CD4-positive, alpha-beta T cell treated with Interleukin-2 at 100 ng/mL for 4 hours (primary cell): ENCODE measurements at places on chromosomes 5 and 9.

DNA sequence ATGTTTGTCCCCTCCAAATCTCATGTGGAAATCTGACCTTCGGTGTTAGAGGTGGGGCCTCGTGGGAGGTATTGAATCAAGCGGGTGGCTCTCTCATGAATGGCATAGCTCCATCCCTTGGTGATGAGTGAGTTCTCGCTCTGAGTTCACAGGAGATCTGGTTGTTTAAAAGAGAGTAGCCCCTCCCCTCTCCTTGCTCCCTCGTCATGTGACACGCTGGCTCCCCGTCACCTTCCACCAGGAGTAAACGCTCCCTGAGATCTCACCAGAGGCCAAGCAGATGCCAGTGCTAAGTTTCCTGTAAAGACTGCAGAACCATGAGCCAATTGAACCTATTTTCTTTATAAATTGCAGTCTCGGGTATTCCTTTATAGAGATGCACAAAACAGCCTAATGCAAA lies 74.5 kb downstream of the RASEF start:
- no peak for DNase-seq

DNA sequence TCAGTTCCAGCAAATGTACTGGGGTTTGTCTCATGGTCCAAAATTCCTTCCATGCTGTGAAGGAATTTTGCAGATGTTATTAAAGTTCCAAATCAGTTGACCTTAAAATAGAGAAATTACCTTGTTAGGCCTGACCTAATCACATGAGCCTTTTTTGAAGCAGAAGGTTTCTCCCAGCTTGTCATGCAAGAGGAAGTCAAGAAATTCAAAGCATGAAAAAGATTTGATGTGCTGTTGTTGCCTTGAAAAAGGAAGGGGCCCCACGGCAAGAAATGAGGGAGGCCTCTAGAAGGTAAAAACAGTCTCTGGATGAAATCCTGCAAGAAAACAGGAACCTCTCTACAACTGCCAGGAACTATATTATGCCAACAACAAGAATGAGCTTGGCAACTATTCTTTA lies 24.2 kb upstream of the HAPLN1 start:
- DNase-seq, result no peak

DNA sequence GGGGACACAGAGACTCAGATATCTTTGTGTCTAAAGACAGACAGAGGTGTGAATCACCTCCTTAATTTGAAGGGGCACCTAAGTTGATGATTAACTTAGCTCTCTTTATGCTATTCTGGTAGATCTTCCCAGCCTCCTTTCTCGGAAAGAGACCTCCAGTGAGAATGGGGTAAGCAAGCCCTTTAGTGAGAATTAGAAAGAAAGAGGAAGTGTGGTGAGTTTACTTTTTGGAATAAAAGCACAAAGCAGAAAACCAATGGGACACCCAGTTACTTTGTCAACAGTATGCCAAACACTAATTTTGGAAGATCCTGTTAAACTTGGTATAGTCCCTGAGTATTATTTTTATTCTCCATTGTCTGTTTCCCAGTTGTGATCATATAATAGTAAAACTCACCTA lies 302.8 kb upstream of the RASA1 start:
- DNase-seq, result no peak

DNA sequence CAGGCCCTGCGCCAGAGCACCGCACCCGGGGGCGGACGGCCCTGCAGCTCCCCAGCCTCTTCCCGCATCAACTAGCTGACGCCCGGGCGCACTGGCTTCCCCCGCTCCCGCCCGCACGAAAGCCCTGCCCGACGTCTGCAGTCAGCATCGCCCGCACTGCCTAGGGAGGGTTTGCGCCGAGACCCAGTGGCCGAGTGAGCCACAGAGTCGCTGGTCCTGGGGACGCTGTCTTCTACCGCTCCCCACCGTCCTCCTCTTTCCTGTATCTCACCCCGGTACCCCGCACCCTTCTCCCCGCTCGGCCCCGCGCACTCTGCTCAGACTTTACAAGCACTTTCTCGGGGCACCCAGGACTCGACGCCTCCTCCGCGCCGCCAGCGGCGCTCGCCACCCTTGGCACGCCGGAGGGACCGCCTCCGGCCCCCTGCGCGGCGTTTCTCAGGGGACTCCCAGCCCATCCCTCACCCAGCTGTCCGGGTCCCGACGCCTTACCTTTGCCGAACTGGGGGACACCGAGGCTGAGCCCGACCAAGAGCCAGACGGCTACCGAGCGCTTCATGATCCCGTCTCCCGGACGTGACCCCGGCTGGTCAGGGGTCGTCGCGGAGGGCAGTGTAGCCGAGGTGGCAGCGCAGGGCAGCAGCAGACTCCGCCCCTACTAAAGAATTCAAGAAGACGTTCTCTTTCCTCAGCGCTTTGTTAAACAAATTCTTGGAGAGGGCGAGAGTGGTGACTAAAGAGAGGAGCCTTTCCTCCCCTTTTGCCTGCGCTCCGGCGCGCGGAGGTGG lies 670 bp downstream of the EDIL3 start:
- no peak for DNase-seq

DNA sequence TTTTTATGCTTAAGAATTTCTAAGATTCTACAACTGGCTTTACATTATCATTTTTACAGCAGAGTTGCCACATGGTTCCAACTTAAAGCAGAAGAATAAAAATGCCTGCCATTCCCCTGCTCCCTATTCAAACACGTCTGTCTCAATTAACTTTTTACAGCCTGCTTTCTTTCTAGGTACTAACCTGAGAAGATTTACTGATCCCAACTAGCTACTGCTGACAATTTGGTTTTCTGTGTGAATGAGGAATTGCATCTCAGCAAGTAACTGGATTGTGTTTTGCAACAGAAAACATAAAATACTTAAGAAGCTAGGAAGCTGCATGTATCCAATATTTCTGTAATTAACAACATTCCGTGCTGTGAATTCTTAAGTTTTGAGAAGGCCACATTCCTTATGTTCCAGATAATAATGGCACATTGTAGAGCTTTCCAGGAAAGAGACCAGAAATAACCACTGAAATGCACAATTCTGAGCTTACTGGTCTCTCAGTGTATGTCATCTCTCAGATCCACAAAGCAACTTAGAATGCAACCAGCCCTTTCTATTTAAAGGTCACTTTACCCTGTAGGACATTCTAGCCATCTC lies 306.8 kb upstream of the NMUR2 start:
- no peak for DNase-seq

DNA sequence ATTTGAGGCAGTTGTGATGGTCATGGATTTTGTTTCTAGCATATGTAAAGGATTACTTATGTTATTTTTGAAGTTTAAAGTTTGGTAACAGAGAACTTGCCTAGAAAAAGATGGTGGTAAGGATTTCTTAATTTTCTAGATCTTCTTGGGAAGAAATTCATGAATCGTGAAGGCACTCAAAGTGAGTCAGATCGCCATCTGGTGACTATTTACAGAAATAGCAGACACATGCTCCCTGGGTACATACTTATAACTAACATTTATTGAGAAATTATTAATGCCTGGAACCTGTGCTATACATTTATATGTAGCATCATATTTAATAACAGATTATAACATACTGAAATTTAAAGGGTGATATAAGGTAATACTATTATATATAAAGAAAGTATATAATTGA lies 299.7 kb downstream of the IZUMO3 start:
- DNase-seq, result no peak

- no peak for DNase-seq
These were observed 72.6 kb upstream of the PUM3 start for GRCh38 chr9:2916382-2916985.

GRCh38 chr9:98811051-98811650 lies 3.7 kb downstream of the GALNT12 start:
- no peak for DNase-seq

- DNase-seq, result no peak
These were observed 188.9 kb downstream of the TENT4A start for GRCh38 chr5:6902094-6902493.

DNA sequence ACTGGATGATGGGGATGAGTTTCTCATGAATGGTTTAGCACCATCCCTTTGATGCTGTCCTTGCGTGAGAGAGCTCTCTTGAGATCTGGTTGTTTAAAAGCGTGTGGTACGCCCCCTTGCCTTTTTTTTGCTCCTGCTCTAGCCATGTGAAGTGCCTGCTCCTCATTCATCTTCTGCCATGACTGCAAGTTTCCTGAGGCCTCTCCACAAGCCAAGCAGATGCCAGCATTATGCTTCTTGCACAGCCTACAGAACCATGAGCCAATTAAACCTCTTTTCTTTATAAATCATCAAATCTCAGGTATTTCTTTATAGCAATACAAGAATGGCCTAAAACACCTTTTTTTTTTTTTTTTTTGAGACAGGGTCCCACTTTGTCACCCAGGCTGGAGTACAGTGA lies 32.8 kb downstream of the FNIP1 start:
- no peak for DNase-seq

GRCh38 chr9:134130503-134131375 lies 5.1 kb upstream of the WDR5 start:
- no peak for DNase-seq

GRCh38 chr9:35839926-35840325 lies 10.9 kb downstream of the TMEM8B start:
- no peak for DNase-seq

DNA sequence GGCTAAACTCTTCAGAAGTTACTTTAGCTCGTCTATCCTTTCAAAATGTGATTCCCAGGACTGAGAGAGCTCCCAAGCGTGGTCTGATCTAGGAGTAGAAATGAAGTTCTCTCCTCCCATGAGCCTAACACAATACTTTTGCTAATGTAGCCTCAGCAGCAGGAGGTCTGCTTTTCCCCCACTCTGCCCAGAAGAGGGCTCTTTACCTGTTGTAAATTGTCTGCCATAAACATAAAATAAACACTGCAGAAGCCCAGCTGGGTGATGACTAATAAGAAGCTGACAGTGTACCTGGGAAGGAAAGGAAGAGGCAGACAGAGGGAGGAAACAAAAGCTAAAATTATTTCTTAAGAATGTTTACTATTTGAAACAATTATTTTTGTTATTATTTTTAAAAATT lies 15.4 kb downstream of the SLC36A3 start:
- no peak for DNase-seq

DNA sequence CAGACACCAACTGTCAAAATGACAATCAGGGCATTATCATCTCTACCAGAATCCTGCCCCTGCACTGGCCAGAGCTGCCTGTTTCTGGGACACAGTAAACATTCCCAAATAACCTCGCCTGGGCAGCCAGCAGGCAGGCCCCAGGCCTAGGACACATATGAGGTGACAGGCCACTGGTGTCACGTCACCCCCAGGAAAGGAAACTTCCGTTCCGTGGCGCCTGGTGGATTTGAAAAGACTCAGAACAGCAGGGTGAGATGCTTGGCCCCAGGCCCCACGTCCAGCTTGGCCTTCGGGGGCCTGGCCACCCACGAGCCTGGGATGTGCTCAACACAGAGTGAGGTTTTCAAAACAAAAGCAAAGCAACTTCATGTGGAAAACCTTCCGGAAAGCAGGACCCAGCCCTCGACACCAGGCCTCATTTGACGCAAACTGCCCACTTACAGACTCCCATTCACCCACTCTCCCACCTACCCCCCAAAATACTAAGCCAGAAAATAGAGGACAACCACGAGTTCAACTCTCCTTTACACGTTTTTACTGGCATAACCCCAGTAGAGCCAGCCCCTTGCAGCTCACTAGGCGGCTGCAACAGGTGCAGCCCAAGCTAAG lies 1.2 kb downstream of the SEMA4D start:
- no peak for DNase-seq

- DNase-seq, result no peak
These were observed 94.7 kb downstream of the RXRA start for GRCh38 chr9:134420974-134421432.

DNA sequence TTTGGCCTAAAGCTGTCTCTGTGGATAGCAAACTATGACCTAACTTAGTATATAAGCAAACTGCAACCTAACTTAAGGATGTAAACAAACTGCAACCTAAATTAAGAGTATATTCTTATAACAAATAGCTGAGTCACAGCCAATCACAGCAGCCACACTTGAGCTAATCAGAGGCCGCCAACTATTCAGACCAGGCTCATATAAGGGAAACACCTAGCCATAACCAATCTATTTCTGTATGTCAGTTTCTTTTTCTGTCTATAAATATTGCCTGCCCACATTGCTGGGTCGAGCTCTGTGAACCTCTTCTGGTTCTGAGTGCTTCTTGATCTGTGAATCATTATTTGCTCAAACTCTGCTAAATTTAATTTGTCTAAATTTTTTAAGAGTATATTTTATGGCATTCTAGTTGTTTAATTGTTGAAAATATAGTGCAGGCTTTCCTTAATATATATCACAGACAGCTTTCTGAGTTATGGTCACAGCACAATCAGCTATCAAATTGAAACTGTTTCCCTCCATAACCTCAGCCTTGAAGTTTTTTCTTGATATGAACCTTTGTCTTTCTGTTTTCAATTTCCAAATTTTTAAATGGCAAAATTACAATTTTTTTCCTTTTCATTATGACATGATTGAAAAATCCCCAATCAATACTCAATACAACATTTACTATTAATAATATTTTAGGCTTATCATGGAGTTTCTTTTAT lies 327.1 kb upstream of the NUDT12 start:
- DNase-seq, result no peak

DNA sequence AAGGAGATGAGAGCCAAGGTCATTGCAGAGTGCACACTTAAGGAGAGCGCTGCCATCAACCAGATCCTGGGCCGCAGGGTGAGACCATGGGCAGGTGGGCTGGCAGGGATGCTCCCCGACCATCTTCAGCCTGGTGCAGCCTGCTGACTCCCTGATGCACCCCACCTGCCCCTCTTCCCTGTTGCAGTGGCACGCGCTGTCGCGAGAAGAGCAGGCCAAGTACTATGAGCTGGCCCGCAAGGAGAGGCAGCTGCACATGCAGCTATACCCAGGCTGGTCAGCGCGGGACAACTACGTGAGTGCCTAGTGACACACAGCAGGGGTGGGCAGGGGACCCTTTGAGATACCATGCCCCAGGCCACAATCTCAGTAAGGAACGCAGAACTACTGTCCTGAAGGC lies 28.3 kb downstream of the TCF7 start:
- DNase-seq, result no peak

DNA sequence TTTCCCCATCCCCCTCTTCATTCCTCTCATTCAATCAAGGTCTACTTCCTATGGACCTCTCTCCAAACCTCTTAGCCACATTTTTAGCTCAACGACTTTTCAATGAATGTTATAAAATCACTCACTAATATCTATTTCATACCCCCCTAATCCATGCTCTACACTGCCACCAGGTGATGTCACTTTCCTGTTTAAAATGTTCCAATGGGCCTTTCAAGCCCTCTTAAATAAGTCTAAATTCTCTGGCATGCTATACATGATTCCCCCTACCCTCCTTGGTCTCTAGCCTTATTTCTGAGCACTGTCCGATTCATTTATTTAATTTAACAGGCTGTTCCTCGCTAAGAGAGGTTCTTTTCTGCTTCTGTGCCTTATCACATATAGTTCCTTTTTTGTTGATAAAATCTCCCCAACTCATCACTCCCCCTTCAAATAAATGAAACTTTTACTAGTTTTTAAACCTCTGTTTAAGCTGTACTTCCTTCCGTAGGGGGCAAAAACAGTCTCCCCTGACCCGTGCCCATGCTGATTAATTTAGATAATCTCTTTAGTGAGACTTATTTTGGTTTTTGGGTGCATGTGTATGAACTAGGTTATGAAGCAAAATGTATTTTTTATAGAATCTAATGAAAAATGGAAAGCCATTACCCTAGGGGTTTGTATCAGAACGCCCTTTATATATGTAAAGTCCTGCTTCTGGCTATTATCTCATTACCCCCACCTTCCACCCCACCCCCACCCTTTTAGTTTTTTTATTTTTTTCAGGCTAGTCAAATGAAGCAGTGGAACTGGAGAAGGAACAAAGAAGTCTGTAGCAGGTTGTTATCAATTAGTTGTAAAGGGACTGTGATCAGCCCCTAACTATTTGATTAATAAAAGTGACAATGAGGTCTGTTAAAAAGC lies 9.0 kb downstream of the ABHD17B start:
- DNase-seq, result no peak
